ENCODE measurements at places on chromosomes 1 and 21.

- DNase-seq = peak; percentile 64
Observed at GRCh38 chr1:33903210-33903589, 39.3 kb downstream of the HMGB4 start.

GRCh38 chr1:246111570-246111969, 395.5 kb downstream of the SMYD3 start:
- no peak for DNase-seq

DNA sequence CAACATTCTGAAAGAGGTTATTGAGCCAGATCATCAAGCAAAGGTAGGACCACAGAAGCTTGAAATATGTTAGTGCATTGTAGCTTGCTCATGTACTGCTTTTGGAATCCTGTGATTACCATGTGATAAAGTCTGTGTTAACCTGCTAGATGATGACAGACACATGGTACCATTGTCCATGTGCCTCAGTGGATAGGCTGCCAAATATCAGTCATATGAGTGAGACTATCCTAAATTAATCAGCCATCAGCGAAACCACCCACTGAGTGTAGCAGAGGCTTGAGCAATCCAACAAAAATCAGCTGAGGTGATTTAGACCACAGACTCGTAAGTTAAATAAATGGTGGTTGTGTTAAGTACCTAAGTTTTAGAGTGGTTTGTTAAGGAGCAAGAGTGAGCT, 32.7 kb upstream of the CRB1 start:
- no peak for DNase-seq

GRCh38 chr21:22710721-22711120, 1712.5 kb downstream of the NCAM2 start:
- no peak for DNase-seq

DNA sequence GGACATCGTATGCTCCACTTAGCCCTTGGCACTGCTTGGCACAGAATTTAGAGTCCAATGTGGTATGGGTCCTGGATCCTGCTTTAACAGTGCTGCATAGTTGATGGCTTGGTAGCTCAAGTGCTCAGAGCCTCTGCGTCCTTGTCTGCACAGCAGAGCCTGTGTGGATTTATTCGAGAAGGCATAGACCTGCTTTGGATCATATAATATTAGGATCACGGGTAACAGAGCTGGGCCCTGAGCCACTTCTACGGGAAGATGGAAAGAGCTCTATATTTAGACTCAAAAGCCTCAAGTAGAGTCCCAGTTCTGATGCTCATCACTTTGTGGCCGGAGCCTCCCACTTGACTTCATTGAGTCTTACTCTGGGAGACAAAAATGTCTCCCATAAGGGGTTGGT, 164.4 kb upstream of the EDN2 start:
- DNase-seq = no peak

- no peak for DNase-seq
Observed at GRCh38 chr21:39837861-39838359, 29.3 kb upstream of the PCP4 start.

- DNase-seq = peak; percentile 34
Observed at GRCh38 chr1:232709386-232709785, 79.5 kb upstream of the SIPA1L2 start.

- DNase-seq = no peak
Observed at GRCh38 chr1:220746851-220747250, 1.3 kb upstream of the MTARC2 start.

- no peak for DNase-seq
Observed at GRCh38 chr1:202547215-202547614, 163.0 kb downstream of the SYT2 start.

GRCh38 chr1:227901906-227902640, 45.7 kb downstream of the WNT9A start:
- peak; percentile 68 for DNase-seq

GRCh38 chr1:11943619-11944018, 9.1 kb downstream of the PLOD1 start:
- no peak for DNase-seq

DNA sequence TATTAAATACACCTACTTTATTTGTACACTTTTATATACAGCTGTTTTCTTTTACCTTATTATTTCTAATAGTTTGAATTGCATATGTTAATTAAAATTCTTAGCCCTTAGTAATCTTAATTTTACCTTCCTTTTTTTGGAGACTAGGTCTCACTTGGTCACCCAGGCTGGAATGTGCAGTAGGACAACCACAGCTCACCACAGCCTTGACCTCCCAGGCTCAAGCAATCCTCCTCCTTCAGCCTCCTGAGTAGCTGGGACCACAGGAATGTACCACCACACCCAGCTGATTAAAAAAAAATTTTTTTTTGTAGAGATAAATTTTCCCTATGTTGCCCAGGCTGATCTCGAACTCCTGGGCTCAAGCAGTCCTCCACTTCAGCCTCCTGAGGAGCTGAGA, 15.0 kb upstream of the SDC3 start:
- peak; percentile 51 for DNase-seq

DNA sequence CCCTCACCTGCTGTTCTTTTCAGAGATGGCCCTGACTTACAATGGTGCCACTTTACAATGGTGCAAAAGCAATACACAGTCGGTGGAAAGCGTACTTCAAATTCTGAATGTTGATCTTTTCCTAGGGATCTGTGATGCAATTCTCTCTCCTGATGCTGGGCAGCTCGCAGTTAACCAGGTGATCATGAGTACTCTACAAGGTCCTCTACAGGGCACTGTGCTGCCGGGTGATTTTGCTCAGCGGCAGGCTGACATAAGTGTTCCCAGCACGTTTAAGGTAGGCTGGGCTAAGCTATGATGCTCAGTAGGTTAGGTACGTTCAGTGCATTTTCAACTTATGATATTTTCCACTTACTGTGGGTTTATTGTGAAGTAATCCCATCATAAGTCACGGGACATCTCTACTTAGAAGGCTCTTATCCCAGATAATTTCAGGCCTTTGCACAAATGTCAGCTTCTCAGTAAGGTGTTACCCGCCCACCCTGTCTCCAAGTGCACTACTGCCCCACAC, 126.5 kb downstream of the KCNN3 start:
- DNase-seq = no peak

DNA sequence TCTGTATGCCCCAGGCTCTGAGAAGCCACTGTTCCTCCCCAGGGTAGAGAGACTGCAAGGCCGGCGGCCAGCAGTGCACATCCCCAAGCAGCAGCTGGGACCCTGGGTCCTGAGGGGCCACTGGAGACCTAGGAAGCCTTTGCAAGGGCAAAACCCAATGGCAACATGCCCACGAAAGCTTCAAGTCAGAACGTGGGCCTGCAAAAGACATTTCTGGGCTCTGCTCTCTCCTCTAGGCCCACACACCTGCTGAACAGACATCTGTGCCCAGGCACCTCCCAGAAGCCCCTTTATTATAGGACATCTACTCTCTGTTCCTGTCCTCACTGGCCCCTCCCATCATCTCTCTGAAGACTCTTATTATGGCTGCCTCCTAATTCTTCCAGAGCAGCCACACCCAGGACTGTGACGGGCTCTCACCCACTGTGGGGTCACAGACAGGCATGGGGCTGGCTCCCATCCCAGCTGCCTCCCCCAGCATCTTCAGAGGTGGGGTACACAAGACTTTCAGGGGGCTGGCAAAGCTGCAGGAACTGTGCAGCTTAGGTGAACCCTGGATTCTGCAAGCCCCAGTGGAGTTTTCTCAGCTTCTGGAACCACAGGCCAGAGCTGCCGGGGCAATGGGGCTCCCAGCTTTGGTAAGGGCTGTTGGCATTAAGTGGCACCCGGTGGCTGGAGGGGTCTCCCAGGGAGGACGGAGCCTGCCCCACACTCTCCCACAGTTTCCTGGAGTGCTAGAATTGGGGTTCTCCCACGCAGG, 12.6 kb downstream of the TRIM11 start:
- no peak for DNase-seq

- DNase-seq = peak; percentile 39
Observed at GRCh38 chr1:58035523-58035922, 511.0 kb downstream of the OMA1 start.

GRCh38 chr1:197467881-197468280, 199.8 kb downstream of the CRB1 start:
- peak; percentile 73 for DNase-seq

GRCh38 chr1:155158991-155159390, 14.1 kb downstream of the KRTCAP2 start:
- DNase-seq = no peak
